ENCODE measurements at places on chromosomes 1 and 21.

DNA sequence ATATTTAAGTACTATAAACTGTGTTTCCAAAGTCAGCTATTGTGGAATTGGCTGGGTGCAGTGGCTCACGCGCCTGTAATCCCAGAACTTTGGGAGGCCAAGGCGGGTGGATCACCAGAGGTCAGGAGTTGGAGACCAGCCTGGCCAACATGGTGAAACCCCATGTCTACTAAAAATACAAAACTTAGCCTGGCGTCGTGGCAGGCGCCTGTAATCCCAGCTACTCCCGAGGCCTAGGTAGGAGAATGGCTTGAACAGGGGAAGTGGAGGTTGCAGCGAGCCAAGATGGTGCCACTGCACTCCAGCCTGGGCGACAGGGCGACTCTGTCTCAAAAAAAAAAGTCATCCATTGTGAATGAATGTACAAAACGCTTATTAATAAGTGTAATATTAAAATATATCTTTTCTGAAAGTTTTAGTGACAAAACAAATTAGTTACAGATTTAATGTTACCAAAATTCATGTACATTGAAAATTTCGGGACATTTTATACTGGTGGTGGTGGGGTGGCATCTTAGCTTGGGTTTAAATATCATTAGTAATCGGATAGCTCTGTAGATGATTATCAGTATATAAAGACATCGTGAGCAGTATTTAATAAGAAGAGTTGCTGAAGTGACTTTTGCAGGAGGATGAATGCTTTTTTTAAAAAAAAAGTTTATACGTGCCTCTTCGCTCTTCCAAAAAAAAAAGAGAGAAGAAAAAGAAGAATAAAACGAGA is 503 bp upstream of the SRSF11 start:
- no peak for DNase-seq

DNA sequence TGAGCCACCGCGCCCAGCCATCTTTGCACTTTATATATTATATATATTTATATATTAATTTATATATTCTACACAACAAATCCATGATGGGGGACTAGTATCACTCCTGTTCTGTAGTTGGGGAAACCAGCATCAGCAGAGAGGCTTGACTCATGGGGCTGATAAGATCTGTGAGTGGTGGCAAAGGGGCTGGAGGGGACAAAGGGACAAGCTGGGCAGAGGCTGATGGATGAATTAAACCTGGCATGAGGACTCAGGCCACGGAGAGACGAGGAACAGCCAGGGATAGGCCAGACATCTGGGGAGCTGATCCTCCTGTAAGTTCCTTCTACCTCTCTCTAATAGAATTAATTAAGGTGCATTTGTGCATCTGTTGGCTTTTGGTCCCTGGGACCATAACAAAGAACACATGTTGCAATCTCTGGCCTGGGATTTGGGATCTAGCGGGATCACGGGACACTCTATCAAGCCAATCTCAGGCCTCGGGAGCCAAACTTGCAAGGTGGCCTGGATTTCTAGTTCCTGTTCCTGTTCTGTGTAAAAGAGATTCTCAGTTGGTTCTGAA is 7.6 kb downstream of the CNR2 start:
- no peak for DNase-seq

GRCh38 chr1:89547563-89548116 is 23.0 kb downstream of the LRRC8B start:
- no peak for DNase-seq

- DNase-seq = no peak
Observed at GRCh38 chr1:19460535-19461219, 24.7 kb downstream of the CAPZB start.

DNA sequence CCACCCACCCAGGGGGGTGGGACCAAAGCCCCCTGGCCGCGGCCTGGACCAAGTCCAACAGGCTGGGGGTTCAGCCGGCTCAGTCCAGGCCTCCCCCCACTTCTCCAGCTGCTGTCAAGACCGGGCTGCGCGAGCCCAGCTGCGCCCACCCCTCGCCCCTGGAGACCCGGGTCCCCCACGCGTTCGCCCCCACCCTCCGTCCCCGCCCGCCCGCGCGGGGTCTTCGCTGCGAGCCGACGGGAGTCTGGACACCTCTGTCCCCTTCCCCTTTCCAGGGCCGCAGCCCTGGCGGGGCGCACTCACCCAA is 253 bp downstream of the RAP1GAP start:
- no peak for DNase-seq

DNA sequence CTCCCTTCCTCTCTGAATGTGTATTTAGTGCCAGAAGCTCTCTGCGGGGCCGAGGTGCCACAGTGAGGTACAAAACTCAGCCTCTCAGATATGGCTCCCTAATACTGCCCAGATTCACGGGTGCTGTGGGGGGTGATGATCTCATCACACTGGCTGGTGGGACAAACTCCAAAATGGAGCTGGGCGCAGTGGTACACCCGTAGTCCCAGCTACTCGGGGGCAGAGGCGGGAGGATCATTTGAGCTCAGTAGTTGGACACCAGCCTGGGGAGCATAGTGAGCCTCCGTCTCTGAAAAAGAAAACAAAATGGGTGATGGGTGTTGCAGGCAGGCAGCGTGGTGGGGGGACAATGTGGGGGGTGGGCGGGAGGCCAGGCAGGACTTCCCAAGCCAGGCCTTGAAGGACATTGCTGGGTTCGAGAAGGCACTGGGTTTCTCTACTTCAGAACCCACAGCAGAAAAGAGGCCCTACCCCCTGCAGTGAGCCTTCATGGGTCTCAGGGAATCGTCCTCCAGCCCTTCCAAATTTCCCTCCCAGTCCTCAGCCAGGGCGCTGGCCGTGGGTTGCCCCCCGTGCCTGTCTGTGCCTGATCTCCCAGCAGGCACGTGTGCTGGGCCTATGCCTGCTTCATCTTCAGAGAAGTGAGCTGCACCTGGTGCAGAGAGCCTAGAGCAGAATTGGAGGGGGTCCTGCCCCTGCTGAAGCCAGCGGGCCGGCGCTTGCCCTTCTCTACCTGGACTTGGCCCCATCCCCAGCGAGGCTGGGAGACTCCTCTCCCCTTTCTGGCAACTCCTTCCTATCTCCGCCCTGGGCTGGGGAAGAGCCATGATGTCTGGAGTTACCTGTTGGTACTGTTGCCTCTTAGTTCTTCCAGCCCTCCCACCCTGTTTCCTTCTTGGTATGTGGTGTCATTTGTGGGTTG is 14.0 kb downstream of the H6PD start:
- DNase-seq = no peak

GRCh38 chr1:84165601-84166000 is 21.5 kb downstream of the PRKACB start:
- no peak for DNase-seq

DNA sequence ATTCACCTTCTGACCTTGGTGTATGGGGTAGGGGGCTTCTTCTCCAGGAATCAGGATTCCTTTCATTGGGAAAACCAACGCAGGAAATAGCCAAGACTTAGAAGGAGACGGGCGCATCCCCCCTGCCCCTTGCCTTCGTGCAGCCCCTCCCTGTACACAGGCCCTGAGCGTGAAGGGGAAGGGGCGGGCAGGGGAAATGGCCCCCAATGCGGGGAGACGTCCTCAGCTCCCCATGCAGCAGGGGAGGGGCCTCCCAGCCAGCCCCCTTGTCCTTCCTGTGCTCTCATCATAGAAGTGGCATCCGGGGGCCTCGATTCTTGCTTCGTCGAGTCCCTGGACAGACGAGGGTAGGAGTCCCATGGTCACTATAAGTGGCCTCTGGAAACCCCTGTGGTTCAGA is 116.9 kb downstream of the AJAP1 start:
- no peak for DNase-seq

- no peak for DNase-seq
Observed at GRCh38 chr1:96872757-96873156, 151.2 kb downstream of the PTBP2 start.

GRCh38 chr1:29290414-29290985 is 54.2 kb downstream of the PTPRU start:
- DNase-seq = no peak

GRCh38 chr1:231242516-231243198 is 1.6 kb downstream of the GNPAT start:
- no peak for DNase-seq

- peak; percentile 14 for DNase-seq
Observed at GRCh38 chr1:112325504-112325903, 70.5 kb upstream of the CTTNBP2NL start.

- no peak for DNase-seq
Observed at GRCh38 chr1:38246955-38247952, 200.7 kb upstream of the POU3F1 start.

DNA sequence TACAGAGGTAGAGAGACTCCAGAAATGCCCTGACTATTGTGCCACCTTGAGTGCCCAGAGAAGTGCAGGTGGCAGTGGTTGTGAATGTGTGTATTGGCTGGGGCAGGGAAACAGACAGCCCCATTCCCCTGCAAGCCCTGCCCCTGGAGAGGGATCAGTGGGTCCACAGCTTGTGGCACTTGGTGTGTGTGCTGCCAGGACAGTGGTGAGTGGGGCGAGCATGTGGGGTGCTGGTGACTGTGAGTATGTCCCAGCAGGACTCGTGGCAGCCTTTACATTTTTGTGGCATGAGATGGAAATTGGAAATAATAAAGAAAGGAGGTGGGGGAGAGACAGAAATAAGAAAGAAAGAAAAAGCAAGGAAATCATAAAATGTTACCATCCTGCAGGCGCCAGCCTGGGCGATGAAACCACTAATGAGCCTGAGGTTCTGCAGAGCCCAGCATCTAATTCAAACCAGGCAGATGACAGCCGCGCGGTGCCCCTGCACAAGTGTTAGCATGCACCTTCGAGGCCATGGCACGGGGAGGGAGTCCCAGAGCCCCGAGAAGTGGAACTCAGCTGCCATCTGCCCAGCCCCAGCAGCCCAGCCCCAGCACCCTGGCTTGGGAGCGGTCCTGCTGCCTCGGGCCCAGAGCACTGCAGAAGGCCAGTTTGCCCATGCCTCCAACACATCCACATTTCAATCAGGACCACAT is 49.1 kb upstream of the ZBTB40 start:
- DNase-seq = no peak

DNA sequence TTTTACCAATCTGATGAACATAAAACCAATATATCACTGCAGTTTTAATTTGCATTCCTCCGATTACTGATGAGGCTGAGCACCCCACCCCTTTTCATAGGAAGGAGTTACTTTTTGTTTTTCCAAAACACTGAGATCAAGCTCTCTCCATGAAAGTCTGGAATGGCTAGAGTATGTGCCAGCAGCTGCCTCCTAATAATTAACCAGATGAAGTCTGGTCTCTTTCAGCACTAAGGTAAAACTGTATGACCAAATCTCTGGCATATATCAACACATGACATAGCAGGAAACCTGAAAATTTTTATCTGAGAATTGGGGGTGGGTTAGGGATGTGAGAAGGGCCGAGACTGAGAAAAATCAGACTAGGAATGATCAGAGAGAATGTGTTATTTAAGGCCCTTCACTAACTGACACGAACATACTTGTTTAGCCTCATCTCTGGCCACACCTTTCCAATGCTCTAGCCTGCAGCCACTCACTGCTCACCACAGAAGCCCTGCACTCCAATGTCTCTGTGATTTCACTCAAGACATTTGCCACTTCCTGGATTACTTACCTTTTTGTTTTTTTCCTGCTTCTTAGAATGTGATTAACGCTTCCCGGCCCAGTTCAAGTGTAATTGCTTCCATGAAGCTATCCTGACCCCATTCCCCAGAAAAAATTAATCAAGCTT is 34.7 kb downstream of the WASF2 start:
- no peak for DNase-seq

GRCh38 chr1:241963722-241964121 is 6.2 kb downstream of the BECN2 start:
- DNase-seq = no peak

GRCh38 chr21:42746593-42747275 is 93.3 kb downstream of the PDE9A start:
- DNase-seq = no peak

GRCh38 chr1:38071312-38072256 is 25.0 kb upstream of the POU3F1 start:
- DNase-seq = no peak

- no peak for DNase-seq
Observed at GRCh38 chr1:233631810-233632405, 18.0 kb downstream of the KCNK1 start.

DNA sequence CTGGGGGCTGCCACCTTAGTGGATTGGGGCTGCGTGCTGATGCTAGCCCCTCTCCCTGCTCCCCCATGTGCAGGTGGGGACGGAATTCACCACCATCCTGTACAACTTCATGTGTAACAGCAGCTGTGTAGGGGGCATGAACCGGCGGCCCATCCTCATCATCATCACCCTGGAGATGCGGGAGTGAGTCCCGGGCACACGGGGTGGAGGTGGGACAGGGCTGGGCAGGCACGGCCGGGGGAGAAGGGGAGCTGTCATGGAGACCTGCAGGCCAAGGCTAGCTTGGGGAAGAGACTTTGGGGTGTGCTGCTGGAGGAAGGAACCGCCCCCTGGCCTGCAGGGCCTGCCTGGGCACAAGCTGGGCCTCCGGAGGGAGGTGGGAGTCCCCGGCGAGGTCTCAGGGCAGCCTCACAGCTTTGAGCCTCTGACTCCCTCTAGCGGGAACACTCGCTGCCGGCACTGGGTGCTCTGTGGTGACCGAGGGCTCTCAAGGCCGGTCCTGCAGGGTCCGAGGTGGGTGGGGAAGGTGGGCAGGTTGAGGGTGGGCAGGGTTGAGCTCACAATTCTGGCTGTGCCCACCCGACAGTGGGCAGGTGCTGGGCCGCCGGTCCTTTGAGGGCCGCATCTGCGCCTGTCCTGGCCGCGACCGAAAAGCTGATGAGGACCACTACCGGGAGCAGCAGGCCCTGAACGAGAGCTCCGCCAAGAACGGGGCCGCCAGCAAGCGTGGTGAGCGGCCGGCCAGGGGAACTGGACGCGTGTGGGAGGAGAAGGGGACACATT is 25.0 kb upstream of the CCDC27 start:
- DNase-seq = no peak

DNA sequence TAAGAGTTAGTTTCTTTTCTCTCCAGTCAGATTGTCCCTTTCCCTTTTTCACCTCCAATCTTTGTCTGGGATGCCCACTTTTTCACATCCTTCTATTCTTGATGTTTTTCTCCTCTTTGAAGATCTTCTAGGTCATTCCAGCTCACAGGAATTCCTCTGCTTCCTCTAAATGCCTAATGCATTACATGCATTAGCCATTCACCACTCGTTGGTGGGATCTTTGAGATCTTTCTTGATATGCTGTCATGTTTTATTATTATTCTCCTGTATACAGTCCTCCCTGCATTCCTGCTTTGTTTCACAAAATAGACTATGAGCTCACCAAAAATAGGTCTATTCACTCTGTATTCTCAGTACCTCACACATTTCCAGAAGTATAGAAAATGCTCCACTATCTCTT is 129.0 kb downstream of the LYPLAL1 start:
- no peak for DNase-seq

DNA sequence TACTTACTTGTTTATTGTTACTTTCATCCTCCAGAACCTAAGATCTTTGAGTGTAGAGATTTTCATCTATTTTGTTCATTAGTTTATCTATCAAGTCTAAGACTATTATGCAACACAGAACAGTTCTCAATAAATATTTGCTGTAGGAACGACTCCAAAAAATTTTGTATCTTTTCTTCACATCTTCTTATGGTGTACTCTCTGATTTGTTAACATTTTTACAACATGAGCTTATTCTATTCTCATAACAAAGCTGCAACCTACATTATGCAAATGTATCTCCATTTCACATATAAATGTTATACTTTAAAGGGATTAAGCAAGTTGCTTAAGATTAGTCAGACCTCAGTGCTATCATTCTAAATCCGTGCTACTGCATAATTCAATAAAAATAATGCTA is 514.2 kb upstream of the ZP4 start:
- no peak for DNase-seq

All from skin of body (tissue), 3 donors.